ENCODE measurements at places on chromosomes 13 and 19.

DNA sequence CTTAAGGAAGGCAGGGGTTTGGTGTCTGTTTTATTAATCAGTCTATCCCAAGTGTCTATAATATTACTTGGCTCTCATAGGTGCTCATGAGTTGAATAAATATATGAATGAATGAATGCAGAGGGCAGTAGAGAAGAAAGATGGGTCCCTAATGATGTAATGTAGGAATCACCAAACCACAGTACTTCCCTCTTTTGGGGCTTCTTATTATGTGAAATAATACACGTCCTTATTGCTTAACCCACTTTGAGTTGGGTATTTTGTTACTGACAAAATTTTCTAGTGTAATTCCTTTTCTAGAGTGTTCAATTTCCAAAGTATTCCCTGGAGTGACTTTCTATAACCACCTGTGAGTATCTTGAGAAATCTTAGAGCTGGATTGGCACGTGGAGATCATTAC, 13.2 kb downstream of the KLK5 start:
- DNase-seq, result no peak

GRCh38 chr19:33376423-33376822, 2.9 kb downstream of the CEBPG start:
- no peak for DNase-seq

GRCh38 chr13:29509999-29510589, 85.4 kb downstream of the SLC7A1 start:
- no peak for DNase-seq

DNA sequence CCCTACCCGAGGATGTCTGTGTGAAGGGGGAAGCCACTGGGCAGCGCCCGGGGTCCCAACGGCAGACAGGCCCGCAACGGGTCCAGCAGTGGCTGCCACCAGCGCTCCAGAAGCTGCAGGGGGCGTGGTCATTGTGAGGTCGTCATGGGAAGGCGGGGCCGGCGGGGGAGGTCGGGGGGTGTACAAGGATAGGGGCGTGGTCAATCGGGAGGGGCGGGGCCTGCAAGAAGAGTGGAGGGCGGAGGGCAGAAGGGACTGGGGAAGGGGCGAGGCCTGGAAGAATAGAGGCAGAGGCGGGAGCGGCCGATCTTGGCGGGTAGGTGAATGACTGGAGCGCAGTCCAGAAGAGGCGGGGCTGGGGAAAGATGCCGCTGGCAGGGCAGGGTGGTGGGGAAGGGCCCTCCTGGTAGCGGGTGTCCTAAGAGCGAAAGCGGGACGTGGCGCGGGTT, 4.4 kb downstream of the FUZ start:
- peak; percentile 83 for DNase-seq

DNA sequence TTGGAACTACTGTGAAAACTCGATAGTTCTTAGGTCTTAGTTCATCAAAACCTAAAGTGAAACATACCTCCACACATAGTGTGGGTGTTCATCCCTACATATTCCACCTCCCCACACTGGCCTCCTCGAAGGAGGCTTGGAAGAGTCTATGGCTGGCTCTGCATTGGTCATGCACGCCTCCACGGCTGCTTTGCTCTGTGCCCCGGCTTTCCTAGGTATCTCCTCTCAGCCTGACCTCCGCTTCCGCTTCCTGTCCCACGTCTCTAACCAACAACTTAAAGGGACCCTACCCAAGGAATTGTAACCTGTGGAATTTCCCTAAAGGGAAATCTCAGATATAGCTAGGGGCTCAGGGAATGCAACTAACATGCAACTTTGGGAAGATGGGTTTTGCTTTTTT, 79.7 kb upstream of the MBNL2 start:
- DNase-seq, result no peak

DNA sequence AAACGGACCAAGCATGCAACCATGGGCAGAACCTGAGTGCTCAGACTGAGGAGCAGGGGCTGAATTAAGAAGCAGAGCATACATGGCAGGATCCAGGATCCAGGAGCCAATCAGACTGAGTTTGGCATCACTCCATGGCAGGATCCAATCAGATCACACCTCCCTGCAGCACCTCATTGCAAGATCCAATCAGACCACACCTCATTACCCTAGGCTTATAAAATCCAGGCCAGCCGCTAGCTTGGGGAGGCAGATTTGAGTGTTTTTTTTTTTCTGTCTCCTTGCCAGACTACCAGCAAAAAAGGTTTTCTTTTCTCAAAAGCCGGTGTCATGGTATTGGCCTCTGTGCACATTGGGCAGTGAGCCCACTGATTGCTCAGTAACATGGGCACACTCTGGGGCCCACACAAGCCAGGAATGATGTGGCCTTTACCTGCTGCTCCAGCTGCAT, 127.9 kb upstream of the GJB6 start:
- DNase-seq, result no peak

- no peak for DNase-seq
These were observed 24.9 kb upstream of the NDFIP2 start for GRCh38 chr13:79456051-79456450.

GRCh38 chr13:88937384-88937783, 1266.2 kb downstream of the SLITRK5 start:
- DNase-seq, result no peak

- DNase-seq, result no peak
These were observed 25.1 kb downstream of the RFX1 start for GRCh38 chr19:13981021-13981420.

- DNase-seq, result no peak
These were observed 27.4 kb downstream of the CD177 start for GRCh38 chr19:43380771-43381386.

GRCh38 chr13:43965459-43965845, 85.7 kb downstream of the LACC1 start:
- no peak for DNase-seq

- DNase-seq, result no peak
These were observed 89.7 kb downstream of the AKAP11 start for GRCh38 chr13:42361701-42362100.

DNA sequence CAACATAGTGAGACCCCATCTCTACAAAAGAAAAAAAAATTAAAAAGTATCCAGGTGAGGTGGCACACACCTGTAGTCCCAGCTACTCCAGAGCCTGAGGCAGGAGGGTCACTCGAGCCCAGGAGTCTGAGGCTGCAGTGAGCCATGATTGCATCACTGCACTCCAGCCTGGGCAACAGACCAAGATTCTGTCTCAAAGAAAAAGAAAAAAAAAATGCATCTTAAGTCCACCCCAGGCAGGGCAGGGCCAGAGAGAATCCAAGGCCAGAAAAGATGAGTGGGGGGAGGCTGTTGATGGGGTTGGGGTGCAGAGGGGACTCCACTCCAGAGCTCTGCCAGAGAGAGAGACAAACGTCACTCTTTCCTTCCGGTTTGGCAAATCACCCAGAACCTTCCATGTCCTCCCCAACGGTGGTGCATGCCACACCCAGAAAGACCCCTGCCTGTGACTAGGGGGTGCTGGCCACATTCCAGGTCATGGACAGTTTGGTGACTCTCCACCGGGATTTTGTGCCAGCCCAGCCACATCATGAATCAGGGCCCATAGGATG, 431 bp downstream of the FUT3 start:
- DNase-seq, result no peak

DNA sequence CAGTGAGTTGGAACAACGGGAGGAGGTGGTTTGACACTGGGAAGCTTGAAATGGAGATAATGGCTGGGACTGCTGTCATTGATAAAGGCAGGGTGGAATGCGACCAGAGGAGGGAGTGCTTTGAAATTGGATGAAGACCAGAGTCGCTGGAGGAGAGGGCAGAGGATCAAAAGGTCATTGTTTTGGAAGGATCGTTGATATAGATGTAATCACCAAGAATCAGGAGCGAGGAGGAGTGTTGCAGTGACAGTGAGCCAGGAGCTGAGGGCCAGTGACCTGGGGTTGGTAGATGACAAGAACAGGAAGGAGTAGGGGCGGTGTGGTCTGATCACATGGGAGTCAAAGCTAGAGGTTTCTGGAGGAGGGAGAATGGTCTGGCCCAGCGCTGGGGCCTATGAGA, 25.3 kb downstream of the TM9SF2 start:
- DNase-seq, result no peak

GRCh38 chr13:24254146-24254841, 55.1 kb upstream of the C1QTNF9 start:
- DNase-seq, result peak; percentile 71

- no peak for DNase-seq
These were observed 135.3 kb upstream of the TMTC4 start for GRCh38 chr13:100809856-100810255.

DNA sequence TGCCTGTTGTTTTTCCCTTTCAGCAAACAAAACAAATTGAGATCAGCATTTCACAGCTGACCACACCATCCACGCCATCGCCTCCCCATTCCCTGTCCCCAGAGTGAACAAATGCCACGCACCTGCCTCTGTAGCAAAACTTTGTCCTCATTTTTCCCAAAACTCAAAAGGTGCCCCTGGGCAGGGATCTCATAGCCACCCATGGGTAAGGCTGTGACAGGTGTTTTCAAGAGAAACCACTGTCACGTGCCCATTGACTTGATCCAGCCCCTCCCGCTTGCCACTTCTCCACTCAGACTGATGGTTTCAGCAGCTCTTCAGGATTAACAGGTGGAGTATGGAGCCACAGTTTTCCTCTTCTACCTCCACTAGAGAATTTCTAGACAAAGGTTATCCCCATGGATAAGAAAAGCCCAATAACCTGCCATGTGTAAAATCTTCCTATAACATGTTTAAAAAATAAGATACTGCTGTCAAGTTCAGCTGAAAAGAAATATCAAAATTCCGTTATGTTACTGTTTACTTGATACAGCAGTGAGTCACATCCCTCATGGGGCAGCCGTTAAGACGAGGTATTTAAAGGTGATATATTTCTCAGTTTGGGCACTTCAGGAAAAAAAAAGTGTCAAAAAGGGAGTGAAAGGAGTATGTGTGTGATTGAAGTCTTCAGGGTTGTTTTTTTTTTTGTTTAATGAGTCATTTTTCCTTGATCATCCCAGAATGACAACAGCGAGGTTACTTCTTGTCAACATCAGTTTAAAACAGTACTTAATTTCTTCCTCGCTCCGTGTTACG, 63.5 kb upstream of the GPR183 start:
- no peak for DNase-seq

GRCh38 chr13:29571876-29572570, 23.5 kb downstream of the SLC7A1 start:
- DNase-seq, result no peak

DNA sequence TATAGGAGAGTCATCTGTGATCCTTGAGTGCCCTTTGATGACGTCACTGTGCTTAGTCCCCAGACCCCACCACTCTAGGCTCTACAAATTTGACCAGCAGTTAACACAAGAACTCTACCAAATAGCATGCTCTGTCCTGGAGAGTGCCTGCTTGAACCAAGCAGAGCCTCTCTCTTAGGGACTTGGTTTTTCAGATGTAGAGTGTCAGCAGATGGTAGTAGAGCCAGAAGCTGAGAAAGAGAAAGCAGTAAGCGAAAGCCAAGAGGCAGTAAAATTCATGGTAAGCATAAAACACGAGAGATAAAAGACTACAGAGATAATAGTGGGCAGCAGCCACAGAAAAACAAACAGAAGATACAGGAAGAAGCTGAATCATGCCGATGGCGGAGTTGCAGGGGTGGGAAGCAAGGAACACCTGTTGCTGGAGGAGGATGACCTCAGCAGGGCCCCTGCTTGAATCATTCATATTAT, 193.3 kb downstream of the SLC7A1 start:
- DNase-seq, result no peak

DNA sequence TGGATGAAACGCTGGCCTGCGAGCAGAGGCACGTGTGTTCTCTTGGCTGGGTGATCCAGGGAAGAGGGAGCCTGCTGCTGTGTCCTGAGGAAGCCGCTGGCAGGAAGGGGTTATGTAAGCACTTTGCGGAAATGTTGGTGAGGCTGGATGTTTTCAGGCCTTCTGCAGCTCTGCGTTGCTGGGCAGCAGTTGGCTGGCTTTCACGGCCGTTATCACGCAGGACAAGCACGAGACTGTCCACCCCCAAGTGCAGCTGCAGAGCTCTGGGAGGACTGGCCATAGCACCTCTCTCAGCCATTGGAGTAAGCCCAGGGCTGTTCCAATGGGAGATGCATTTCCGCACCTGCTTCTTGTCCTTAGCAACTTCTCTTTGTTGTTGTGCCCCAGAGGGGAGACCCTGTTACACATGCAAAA, 146.9 kb upstream of the SOX21 start:
- no peak for DNase-seq

Data from T-helper 22 cell (primary cell).